H1 (cell line): ENCODE measurements at places on chromosomes 6 and 20. TPM values are rescaled to one million over a fixed set of nuclear protein-coding genes. Genes with fewer than 3 reads are reported as not detected.

DNA sequence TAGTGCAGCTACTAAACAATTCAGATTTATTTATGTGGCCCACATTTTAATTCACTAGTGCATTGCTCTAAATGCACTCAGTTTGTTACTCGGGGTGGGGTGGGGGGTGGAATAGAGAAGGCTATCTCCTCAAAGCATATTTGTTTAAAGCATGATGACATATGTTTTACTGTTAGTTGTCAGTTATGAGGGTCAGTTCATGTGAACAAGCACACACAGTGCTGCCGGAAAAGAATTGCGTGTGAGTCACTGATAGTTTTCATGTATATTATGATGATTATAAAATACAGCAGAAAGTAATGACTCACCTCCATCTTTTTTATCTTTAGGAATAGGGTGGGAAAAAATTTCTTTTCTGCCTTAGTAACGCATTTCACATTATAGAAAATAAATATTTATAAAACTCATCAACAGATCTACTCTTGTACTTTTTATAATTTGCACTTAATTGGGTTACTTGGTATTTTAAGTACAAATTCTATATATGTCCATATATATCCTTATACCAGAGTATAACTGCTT lies 42.2 kb upstream of the STXBP5 start:
- no peaks in the 10 kb centered on the region for H3K4me1 ChIP-seq
- no peak for DNase-seq
- H3K36me3 ChIP-seq = no peaks in the 10 kb centered on the region
- no peak overlapping the region for H3K4me3 ChIP-seq

- DNase-seq = no peak
- H3K27me3 ChIP-seq = no peaks in the 10 kb centered on the region
- no peaks in the 10 kb centered on the region for H3K4me1 ChIP-seq
- no peaks in the 10 kb centered on the region for H3K36me3 ChIP-seq
- no peak overlapping the region for H3K4me3 ChIP-seq
- no peak overlapping the region for H3K27ac ChIP-seq
Observed at GRCh38 chr20:45779011-45779915, 12.4 kb downstream of the WFDC3 start.

- no peaks in the 10 kb centered on the region for H3K36me3 ChIP-seq
- no peak overlapping the region for H3K4me3 ChIP-seq
- no peak for DNase-seq
- no peaks in the 10 kb centered on the region for H3K27me3 ChIP-seq
- no peaks in the 10 kb centered on the region for H3K4me1 ChIP-seq
Observed at GRCh38 chr6:135796643-135797305, 54.7 kb upstream of the PDE7B start.

GRCh38 chr6:163525926-163526325 lies 111.4 kb downstream of the QKI start:
- H3K4me3 ChIP-seq = no peak overlapping the region
- no peaks in the 10 kb centered on the region for H3K36me3 ChIP-seq
- H3K4me1 ChIP-seq = peaks cover 3% of the 10 kb centered on the region

GRCh38 chr20:46043556-46043955 lies 14.5 kb downstream of the SLC12A5 start:
- no peaks in the 10 kb centered on the region for H3K4me1 ChIP-seq
- no peak overlapping the region for H3K4me3 ChIP-seq
- no peaks in the 10 kb centered on the region for H3K27me3 ChIP-seq
- H3K36me3 ChIP-seq = no peaks in the 10 kb centered on the region

GRCh38 chr6:81624453-81624852 lies 128.0 kb downstream of the TENT5A start:
- no peak overlapping the region for H3K27ac ChIP-seq
- H3K27me3 ChIP-seq = no peaks in the 10 kb centered on the region
- no peak overlapping the region for H3K4me3 ChIP-seq

DNA sequence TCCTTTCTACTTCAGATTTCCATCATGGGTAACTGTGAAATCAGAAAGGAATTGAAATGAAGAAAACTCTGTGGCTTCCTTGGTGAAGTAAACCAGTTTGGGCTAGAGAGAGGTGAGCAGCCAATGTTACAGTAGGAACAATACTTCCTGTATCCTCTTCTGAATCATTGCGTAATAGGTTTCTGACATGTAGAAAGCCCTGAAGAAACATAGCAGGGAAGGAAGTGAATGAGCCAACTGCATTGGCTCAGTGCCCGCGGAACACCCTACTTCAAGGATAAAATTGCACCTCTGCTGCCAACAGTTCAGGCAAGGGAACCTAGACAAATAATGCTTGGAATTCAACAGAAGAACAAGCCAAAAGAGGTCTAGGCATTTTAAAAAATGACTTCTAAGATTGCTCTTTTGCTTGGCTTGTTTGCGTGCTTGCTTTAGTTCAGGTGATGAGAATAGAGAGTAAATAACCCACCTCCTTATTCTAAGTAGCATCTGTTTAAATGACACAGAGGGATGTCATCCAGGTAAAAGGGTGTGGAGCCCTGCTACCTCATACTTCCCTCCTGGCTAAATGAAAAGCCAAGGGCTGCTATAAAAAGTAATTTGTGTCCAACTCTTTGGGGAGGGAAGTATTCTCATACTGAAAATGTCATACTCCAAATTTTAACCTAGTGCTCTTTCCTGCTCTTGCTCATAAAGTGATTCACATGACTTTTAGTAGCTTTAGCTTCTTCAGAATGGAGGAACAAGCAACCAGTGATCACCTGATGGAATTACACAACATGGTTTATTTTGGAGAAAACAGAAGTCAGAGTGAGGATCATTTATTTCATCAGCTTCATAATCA lies 30.0 kb upstream of the AKIRIN2 start:
- H3K4me3 ChIP-seq = no peak overlapping the region
- H3K27ac ChIP-seq = no peak overlapping the region
- H3K4me1 ChIP-seq = no peaks in the 10 kb centered on the region
- H3K27me3 ChIP-seq = no peaks in the 10 kb centered on the region

- no peak overlapping the region for H3K4me3 ChIP-seq
- no peaks in the 10 kb centered on the region for H3K4me1 ChIP-seq
- DNase-seq = no peak
- H3K27me3 ChIP-seq = no peaks in the 10 kb centered on the region
- H3K27ac ChIP-seq = no peak overlapping the region
- H3K36me3 ChIP-seq = no peaks in the 10 kb centered on the region
Observed at GRCh38 chr6:81144346-81144745, 608.1 kb downstream of the TENT5A start.

Gene BFSP1
- total RNA-seq = 2.5 and 3.2 TPM in 2 replicates

Gene RTEL1
- total RNA-seq = 37.1 and 37.8 TPM in 2 replicates
